ENCODE measurements at places on chromosomes 2 and 18.

GRCh38 chr2:9364791-9365497 is 58.4 kb downstream of the ITGB1BP1 start:
- DNase-seq, result no peak

- DNase-seq, result no peak
Measured at GRCh38 chr18:9428862-9429661, 46.3 kb upstream of the RALBP1 start.

DNA sequence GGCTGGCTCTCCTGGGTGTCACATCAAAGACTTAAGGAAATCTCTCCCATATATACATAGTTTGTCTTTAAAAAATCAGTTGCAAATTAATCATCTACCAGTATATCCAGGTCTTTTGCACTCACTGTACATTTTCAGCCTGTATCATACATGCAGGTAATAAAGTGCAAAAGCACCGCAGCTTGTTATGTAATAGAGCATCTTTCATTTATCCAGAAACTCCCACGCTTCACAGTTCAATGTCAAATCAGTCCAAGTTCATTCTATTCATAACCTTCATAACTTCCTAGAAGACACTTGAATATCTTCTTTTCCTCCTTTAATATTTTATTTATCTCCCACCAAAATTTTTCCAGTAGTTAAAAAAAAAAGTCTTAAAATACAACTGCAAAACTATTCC is 89.6 kb upstream of the KCTD1 start:
- no peak for DNase-seq

- DNase-seq, result no peak
Measured at GRCh38 chr18:1891641-1892040, 679.7 kb downstream of the METTL4 start.

GRCh38 chr2:7089898-7090510 is 172.8 kb downstream of the RNF144A start:
- no peak for DNase-seq

DNA sequence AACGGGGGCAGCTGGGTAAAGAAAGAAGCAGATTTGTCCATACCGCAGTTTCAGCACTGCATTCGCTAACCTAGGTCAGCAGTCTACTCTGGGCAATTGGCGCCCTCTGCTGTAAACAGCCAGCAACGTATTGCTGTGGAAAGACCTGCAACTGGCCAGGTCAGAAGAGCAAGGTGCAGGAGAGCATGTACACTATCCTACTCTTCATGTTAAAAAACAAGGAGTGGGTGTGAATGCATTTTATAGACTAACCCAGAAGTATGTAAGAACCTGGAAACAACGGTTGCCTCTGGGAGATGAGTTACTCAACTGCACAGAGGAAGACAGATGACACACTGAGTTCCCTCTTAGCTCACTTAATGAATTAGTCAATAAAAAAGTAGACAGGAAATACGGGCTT is 6.2 kb downstream of the MRPS5 start:
- peak; percentile 83 for DNase-seq

GRCh38 chr2:13000664-13001363 is 284.1 kb downstream of the TRIB2 start:
- DNase-seq, result no peak

DNA sequence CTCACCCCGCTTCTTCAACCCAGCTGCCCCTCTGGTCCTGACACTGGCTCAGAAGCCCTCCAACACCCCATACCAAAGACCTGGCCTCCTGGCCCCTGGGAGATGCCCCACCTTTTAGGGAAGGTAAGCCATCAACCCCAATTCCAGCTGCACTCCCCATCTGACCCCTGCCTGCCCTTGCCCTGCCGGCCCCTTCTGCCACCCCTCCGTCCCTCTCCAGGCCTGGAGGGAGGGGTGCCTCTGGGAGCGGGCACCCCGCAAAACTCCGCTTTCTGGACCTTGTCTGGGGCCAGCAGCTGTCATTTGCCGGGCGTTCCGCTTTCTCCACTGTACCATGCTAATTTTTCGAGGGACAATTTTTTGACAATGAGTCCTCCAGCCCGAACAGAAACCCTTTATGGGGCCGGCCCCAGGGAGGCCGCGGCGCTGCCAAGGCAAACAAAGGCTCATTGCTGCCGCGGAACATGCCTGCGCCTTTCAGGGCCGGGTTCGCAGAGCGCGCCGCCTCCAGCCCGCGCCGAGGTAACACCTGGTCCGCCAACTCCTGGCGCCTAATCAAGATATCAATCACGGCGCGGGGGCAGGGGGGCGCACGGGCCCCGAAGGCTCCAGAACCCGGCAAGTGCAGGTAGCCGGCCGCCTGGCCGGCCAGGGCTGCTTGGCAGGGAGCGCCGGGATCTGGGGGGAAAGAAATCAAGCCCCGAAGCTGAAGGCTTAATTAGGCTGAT is 96.0 kb downstream of the INHBB start:
- DNase-seq, result peak; percentile 46

DNA sequence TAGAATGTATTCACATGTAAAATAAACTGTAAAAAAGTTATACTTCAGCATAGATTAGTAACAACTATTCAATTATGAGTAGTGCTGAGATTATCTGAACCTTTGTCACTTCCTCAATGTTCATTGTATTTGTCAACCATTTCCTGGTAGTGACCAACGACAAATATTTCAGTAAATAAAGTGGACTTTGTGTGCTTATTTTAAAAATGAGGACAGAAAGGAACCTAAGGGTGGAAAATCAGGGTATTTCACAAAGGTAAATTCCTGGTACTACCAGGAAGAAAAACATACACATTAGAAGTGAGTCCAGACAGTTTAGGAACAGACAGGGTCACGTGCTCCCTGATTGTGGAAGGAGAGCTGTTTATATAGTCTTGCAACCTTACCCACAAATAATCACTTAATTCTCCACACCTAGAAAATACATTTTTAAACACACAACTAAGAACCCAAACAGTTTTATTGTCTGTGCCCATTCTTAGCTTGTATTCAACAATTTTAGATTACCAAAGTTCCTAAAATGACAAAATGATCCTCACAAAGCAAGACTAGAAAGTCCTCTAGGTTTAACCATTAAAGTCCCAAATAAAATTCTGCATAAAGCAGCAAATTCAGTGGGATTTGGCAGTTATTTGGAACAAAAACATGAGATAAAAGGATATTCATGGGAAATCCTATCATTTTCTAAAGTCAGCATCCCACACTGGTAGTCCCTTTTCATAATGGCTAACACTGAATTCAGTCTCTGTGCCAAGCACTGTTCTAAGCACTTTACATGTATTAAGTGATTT is 28.2 kb downstream of the PELI1 start:
- DNase-seq, result no peak

DNA sequence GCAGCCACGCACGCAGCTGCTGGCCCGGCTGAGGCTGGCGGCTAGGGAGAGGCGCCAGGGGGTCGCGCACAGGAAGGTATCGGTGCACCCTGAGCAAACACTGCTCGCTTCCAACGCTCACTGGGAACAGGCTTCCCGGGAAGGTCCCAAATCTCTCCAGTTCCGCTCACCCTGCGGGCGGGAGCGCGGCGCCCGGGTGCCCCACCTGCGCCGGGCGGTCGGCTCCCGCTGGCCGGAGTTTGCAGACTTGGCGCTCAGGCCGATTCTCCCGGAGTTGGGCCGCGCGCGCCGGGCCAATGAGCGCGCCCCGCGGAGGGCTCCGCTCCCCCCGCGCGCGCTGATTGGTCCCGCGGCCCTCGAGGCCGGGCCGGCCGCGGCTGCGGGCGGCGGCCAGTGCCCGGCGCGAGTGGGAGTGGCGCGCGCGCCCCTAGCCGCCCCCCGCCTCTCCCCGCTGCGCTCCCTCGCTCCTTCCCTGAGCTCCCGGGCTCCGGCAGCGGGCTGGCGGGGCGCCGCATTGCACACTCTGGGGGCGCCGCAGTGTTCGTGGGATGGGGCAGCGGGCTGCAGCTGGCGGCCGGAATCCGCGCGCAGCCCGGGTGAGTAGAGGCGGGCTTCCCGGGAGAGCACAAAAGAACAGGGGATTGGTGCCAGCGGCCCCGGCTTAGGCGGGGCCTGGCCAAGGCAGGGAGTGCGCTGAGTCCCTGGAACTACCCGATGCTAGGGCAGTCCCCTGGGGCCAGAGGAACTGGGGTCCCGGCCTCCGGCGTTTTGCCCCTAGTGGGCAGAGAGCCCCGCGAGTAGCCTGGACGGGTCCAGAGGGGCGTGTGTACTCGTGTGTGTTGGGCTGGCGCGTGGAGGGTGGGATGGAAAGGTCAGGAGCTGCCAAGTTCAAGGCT is at the start of gene LYPD6:
TSS of gene LYPD6 (plus strand) at position 461 of the 896 bp plus-strand sequence. CDS start 107,122 bp downstream, outside the sequence.
- peak; percentile 91 for DNase-seq

DNA sequence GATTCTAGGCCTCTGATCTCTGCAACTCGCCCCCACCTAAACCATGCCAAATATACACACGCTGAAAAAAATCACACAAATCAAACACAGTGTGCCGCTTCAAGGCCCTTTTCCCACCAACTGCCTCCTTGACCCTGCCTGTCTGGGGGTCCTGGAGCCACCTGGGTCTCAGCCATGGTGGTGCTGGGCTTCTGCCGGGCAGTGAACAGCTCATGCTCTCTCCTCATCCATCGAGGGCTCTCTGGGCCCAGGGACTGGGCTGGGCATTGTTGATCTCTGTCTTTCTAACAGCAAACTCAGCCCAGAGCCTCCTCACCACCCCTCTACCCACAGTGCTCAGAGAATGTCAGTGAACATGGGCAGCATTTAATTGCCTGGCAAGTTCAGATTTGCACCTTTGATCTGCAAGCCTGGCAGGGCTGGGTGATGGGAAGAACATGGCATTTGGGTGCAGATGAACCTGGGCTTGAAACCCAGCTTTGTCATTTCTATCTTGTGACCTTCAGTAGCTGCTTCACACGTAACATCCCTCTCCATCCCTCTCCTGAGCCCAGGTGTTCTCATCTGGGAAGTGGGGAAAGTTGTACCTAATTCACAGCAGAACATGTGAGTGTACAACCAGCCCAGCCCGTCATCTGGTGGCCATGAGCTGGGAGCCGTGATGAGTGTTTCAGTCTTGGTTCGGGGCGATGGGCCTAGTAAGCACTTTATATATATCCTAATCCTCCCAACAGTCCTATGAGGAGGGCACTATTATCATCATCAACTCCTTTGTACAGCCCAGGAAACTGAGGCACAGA is 46.1 kb downstream of the SDC1 start:
- DNase-seq, result no peak

DNA sequence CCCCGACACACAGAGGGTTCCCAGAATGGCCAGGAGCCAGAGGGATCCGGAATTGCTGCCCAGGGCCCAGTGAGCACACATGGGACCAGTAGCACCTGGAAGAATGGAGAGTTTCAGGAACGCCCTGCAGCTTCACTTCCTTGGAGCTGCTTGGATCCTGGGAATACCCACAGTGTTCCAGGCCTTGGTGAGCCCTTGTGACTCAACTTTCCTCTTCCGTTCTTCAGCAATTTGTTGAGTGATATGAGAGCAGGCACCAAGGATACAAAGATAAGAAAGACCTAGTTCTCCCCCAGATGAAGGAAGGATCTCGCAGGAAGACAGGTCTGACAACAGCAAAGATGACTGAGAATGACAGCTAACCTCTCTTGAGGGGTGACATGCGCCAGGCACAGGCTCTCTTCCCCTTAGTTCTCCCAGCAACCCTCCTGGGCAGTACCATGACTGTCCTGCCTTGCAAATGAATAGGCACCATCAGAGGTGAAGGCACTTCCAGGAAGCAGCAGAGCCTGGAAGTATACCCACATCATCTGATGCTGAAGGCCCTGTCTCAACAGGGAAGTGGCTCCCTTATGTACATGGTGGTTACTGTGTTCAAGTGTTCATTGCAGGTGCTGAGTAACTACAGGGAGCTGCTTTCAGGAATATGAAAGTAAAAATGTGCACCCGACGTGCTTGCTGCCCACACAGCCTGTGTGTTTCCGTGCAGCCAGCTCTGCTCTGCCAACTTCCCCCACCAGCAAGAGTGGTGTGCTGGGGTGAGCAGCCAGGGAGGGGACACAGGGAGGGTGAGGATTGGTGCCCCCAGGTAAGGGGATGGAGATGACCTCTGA is 116.2 kb downstream of the STPG4 start:
- no peak for DNase-seq

- peak; percentile 12 for DNase-seq
Measured at GRCh38 chr2:201008296-201008829, 44.9 kb upstream of the ORC2 start.

- DNase-seq, result no peak
Measured at GRCh38 chr2:69340101-69340775, 46.8 kb downstream of the GFPT1 start.

DNA sequence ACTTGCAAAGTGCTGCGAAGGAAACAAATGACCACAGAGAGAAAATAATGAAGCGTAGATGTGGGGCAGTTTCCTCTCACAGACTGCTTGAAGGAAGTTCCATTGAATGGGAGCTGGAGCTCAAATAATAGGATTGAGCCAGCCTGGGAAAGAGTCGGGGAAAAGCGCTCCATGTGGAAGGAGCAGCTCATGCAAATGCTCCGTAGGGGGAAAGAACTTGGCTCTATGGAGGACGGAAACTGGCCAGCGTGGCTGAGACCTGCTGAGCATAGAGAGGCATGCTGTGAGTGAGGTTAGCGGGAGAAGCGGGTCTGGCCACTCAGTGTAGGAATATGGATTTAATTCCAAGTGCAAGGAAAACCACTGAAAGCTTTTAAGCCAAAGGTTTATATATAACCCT is 28.6 kb upstream of the VIT start:
- no peak for DNase-seq

DNA sequence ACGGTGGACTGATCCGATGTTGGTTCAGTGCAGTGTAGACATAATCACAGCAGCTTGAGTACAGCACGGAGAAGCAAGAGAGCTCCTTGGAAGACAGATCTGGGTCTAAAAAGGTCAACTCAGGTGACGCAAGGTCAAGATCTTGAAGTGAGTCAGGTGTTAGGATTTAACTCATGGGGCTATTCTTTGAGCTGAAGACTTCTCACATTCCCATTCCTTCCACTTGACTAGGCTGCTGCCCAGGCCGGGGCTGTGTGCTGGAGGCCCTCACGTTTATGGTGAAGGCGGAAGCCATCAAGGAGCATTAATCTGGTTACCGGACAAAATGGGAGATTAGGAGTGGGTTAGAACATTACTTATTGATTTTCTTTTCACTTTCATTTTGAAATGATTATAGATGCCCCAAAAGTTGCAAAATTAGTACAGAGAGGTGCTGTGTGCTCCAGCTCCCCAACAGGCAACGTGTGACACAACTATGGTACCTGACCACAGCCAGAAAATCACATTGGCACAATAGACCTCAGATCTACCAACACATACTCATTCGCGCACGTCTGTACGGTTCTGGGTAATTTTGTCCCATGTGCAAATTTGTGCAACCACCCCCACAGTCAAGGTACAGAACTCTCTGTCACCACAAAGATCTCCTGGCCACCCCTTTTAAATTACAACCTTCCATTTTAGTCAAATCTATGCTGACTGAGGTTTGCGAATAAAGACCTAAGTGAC is 77.6 kb upstream of the SEC11C start:
- no peak for DNase-seq

- no peak for DNase-seq
Measured at GRCh38 chr2:130911996-130912395, 75.3 kb downstream of the ARHGEF4 start.

DNA sequence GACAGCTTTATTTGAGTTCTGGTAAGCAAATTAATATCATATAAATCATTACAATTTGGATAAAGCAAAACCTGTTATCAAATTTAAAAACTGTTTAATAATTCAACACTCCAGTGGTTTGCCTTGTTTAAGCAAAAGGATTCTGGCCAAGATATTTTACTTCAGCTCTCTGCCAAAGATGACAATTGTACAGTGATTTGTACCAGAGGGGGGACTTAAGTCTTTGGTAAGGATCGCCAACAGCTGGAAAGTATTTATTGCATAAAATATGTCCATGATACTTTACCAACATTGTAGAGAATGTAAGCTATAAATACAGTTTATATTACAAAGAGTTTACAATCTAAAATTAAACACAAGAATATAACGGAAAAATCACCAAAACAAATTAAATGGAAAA is 13.8 kb downstream of the PREPL start:
- DNase-seq, result no peak

Data from HuH-7 (cell line).